GM19239 (cell line): ENCODE measurements at places on chromosomes 4 and X.
A peak's percentile ranks its signal among the peaks of the same experiment; 100 is the strongest.

GRCh38 chr4:107835406-107835805 is 10.7 kb downstream of the SGMS2 start:
- no peak for DNase-seq

- no peak for DNase-seq
Observed at GRCh38 chr4:99991741-99992140, 41.7 kb upstream of the H2AZ1 start.

- no peak for DNase-seq
Observed at GRCh38 chr4:38491854-38492478, 172.0 kb upstream of the KLF3 start.

DNA sequence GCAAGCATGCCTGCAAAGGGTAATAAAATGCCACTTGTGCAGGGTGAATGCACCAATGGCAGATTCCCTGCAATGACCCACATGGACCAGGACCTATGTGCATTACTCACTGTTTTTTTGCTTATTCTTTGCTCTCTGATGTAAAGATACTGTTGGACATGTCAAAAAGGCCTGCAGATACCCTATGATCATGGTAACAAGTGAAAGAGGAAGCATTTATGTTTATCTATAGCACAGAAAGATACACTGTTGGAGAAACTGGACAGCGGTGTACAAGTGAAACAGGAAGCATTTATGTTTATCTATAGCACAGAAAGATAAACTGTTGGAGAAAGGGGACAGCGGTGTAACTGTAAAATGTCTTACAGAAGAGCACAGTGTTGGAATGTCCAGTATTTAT is 127.5 kb downstream of the PAPSS1 start:
- DNase-seq: no peak

DNA sequence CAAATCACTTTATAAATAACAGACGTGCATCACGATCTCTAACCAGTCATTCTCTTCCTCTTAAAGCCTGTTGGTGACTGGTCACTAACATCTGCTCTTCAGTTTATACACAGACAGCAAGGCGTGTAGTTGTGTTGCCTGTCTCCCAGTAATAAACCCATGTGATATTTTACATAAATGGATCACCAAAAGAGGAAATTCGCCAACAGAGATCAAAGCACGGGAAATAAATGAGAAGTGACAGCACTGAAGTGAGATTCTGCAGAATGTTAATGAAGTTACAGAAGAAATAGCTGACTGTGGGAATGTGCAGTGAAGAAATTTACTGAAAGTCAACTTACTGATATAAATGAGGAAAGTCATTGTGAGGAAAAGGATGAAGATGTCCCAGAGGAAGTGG is 47.0 kb downstream of the AFF1 start:
- no peak for DNase-seq

DNA sequence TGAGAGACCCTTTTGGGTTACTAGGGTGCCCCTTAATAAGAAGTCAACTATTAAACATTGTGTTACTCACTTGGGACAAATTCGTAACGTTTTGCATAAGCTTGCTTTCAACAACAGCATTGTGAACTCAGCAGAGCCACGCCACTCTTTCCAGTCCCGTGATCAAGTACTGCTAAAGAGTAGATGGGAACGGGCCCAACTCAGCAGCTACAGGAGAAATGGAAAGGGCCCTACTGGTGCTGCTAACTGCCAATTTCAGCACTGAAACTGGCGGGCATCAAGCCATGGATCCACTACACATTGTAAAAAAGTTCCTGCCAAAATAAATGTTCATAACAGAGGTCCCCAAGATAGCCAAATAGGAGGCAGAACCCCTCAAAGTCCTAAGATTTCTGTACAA is 19.0 kb upstream of the DHX15 start:
- DNase-seq: no peak

- no peak for DNase-seq
Observed at GRCh38 chr4:162727232-162727631, 439.5 kb downstream of the NAF1 start.

- DNase-seq: no peak
Observed at GRCh38 chr4:141391771-141392170, 171.1 kb downstream of the ZNF330 start.

DNA sequence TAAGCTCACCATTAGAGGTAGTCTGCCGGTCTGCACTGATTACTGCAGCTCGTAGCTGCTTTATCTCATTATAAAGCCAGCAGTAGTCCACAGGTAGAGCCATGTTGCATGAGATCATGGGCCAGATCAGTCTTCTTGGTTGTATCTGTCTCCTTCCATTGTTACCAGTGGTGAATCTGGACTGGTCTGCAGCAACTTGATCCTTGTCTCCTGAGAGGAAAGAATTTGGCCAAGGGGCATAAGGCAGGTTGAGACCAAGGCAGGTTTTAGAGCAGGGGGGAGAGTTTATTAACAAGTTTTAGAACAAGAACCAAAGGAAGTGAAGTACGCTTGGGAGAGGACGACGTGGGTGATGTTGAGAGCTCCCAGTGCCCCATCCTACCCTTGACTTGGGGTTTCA is 228.5 kb downstream of the STIM2 start:
- DNase-seq: no peak

DNA sequence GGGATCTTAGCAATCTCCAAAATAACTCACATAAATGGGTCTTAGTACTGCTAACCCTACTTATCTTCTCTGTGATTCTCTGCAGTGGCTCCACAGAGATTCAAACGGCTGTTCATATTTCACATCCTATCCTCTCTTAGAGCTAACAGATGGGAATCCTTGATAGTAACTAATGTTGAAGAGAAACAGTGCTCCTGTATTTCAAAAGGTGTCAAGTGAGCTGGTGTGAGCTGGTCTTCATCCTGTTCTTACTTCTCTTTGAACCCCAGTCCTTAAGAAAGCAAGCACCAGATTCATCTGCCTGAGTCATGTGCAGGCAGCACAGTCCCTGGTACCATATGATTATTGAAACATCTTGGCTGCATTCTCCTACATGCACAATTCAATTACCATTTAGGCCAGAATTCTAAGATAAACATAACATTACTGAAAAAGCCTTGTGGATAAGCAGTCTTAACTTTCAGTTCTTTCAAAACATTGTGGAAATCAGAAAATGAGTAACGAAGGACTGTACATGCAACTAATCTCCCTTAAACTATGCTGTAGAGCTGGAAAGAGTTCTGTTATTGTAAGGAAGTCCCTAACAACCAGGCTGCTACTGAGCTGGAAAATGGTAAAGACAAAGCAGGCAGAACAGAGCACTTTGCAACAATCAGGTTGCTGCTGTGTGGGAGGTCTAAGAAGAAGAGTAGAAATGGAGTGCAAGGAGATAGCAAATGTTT is 153.1 kb downstream of the NPNT start:
- no peak for DNase-seq

GRCh38 chr4:148447681-148448080 is 5.5 kb upstream of the NR3C2 start:
- DNase-seq: no peak

- no peak for DNase-seq
Observed at GRCh38 chr4:152892974-152893373, 43.1 kb upstream of the FHDC1 start.

- DNase-seq: no peak
Observed at GRCh38 chr4:114017120-114017917, 37.9 kb upstream of the ARSJ start.

DNA sequence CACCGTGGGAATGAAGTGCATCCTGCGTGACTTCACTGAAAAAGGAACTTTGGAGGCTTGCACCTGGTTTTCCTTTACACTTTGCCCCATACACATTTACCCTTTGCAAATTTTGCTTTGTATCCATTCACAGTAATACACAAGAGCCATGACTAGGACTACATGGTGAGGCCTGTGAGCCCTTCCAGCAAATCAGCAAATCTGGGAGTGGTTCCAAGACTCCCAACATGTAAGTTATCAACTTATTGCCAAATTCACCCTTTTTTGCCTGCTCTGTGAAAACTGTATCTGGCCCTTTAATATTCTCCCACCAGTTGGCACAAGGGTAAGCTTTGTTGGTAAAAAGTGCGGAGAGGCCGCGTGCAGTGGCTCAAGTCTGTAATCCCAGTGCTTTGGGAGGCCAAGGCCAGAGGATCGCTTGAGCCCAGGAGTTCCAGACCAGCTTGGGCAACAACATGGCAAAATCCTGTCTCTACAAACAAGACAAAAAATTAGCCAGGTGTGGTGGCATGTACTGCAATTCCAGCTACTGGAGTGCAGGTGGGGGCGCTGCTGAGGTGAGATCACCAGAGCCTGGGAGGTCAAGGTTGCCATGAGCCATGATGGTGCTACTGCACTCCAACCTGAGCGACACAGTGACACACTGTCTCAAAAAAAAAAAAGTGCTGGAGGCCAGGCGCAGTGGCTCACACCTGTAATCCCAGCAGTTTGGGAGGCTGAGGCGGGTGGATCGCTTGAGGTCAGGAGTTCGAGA is 5.0 kb downstream of the PRMT9 start:
- no peak for DNase-seq

- no peak for DNase-seq
Observed at GRCh38 chr4:88623097-88623496, 30.8 kb downstream of the HERC3 start.

DNA sequence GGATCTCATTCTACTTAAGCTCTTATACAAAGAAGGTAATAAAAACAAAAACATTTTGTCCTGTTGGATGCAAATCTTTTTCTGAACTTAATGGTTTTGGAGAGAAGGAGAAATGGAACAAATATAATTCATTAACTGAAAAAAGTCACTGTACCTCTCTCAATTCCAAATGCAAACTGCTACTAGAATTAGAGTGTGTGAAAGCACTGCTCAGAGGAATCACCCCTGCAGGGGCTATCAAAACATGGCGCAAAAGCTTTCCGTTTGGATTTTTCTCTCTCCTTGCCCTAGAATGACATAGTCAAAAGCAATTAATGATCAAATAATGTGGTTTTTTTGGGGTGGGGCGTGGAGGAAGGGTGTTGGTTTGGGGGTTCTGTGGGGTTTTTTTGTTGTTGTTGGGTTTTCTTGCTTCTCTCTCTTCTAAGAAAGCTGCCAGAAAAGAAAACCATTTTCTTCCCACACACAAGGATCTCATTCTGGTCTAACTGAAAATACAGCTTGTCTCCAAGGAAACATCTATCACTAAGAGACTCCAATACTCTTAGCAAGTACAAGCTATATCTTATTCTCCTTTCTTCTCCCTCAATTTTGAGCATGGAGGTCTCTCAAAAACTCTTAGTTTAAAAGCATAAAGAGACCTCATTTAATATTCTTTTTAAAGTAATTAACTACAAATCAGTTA is 41.6 kb downstream of the USP46 start:
- no peak for DNase-seq

GRCh38 chr4:121913667-121914066 is 38.2 kb downstream of the TRPC3 start:
- DNase-seq: no peak

- DNase-seq: no peak
Observed at GRCh38 chr4:79599691-79600090, 191.7 kb upstream of the GK2 start.

- no peak for DNase-seq
Observed at GRCh38 chr4:160213366-160213765, 1110.5 kb downstream of the RAPGEF2 start.

DNA sequence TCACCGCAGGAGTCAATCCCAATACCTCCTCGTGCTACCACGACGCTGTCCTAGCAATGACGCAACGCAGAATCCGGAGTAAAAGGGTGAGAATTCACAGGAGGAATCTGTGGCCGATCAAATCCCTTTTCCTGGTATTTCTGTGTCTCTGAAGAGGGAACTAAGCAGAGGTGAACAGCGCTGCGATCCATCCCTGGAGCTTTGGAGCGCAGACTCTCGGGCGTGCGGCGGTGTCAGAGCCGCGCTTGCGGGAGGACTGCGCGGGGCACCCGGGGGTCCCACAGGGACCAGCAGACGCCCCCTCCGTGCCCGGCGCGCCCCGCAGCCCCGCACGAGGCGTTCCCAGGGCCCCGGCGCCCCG is 17.2 kb upstream of the ZNF718 start:
- DNase-seq: no peak

DNA sequence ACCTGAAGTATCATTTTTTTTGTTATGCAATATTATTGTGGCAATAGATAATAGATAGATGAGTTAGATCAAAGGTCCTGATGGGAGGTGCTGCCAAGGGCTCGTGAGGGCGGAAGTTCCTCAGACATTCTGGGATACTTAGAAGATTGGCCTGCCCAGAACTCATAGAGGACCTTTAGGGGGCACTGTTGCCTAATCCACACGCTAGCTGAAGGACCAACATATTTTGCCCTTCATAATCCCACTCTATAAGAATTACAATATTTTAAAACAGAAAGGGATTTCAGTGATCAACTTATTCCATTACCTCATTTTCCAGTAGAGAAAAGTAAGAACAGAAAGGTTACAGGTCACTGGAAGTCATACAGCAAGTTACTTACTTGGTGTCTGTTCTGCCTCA is 22.9 kb upstream of the COX7B2 start:
- DNase-seq: peak; percentile 10

DNA sequence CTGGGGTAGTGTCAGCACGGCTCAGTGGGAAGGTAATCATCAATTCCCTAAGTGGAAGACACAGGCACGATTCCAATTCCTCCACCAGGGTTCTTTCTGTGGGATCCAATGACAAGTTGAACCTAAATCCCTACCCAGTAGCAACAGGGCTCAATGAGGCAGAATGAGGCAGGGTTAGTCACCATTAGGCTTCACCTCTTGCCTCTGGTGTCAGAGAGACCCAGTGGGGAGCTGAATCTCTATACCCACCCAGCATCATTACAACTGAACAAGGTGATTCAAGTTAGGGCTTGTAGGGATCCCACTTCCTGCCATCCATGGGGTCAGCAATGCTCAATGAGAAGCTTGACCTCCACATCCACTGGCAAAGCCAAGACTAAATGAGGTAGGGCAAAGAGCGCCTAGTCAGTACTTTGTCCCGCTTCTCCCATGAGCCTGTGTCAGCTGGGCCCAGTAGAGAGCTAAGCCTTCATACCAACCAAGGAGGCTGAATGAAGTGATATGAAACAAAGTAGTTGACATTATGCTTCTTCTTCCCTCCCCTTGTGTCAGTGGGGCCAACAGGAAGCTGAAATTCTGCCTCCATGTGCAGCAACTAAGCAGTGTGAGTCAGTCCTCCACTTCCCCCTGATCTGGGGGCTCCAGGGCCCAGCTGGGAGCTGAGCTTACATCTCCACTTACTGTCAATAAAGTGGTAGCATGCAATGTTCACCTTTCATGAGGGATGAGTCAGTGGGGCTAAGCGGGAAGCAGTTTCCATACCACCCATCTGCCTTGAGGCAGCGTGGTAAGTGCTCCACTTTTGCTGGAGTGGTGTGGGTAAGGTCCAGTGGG is 36.4 kb upstream of the RBM41 start:
- DNase-seq: no peak

- no peak for DNase-seq
Observed at GRCh38 chr4:169345316-169345721, 74.6 kb upstream of the SH3RF1 start.

DNA sequence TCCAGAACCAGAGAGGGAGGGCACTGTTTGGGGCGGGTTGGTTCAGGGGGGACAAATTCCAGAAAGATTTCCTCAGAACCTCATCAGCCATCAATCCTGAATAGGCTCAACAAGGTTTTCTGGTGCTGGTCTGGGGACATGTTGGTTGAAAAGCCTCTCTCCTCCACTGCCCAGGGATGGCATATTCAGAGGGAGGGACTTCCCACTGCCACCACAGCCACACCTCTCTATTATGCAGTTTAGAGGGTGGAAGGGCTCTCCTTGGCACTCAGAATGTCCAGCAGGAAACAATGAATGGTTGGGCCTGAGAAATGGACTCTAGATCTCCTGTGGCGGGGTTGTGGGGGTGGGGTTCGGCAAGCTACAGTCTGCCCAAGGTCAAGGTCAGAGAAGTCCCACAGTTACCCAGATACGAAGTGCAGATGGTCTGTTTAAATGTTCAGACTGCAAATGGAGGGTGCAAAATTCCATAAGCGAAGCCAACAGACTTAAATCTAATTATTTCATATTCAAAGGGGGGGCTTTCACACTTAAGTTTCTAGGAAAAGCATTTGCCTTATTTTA is 70.7 kb downstream of the LEF1 start:
- DNase-seq: no peak
